ENCODE measurements at places on chromosomes 1 and 21.

DNA sequence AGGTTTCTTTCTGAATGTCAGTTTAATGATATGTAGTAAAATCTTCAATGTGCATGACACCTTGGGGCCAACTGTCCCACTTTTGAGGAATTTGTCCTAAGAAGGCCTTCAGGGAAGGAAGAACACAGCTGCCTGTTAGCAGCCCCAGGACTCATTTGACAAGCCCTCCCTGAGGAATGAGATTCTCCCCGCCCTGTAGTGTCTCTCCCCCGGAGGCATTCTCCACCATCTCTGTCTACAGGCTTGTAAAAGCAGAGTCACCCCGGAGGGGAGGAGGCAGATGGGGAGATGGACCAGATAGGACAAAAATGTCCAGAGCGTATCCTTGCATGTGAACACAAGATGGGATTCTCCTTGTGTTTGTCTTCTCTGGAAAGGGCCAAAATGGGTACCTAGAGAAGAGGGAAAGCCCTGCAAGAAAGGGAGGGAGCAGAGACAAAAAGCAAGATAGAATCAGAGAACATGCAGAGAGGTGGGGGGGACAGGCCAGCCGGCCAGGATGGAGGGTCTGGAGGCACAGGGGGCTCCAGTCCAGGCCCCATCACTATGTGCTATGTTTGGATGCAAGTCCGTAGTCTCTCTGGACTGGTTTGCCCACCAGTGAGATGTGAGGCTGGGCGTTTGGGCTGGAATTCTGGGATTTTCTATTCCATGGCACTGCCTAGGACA lies 12.0 kb upstream of the WNT3A start:
- H3K4me3 ChIP-seq = no peak overlapping the region
- H3K27me3 ChIP-seq = peaks cover 11% of the 10 kb centered on the region
- no peaks in the 10 kb centered on the region for H3K36me3 ChIP-seq
- no peaks in the 10 kb centered on the region for H3K4me1 ChIP-seq
- no peak overlapping the region for H3K27ac ChIP-seq
- no peak for DNase-seq

DNA sequence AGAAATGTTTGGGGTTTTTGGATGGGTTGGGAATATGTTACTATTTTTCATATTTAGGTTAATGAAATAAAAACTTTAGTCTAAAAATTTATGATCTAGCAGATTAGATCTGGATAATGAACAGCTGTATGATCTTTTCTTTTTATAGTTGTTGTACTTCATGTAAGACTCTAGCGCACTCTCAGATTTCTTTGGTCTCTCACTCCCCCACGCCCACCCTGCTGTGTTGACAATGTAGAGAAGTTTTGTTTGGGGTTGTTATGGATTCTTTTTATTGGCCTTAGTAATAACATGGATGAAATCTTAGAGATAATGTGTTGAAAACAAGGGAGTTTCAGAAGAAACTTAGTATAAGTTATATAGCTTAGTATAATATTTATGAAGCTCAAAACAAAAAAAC lies 5.5 kb downstream of the KLF18 start:
- no peak overlapping the region for H3K27ac ChIP-seq
- no peak for DNase-seq
- H3K36me3 ChIP-seq = no peaks in the 10 kb centered on the region
- no peaks in the 10 kb centered on the region for H3K4me1 ChIP-seq

GRCh38 chr1:238826891-238827290 lies 559.5 kb upstream of the CHRM3 start:
- H3K27me3 ChIP-seq = no peaks in the 10 kb centered on the region
- H3K4me3 ChIP-seq = no peak overlapping the region
- DNase-seq = peak; percentile 58
- H3K27ac ChIP-seq = no peak overlapping the region
- no peaks in the 10 kb centered on the region for H3K4me1 ChIP-seq

GRCh38 chr1:11158720-11159321 lies 30.3 kb upstream of the ANGPTL7 start:
- H3K4me1 ChIP-seq = peaks cover 24% of the 10 kb centered on the region
- no peaks in the 10 kb centered on the region for H3K27me3 ChIP-seq
- peak; percentile 79 for DNase-seq
- peak overlapping the region; percentile 88 for H3K27ac ChIP-seq
- no peak overlapping the region for H3K4me3 ChIP-seq
- H3K36me3 ChIP-seq = peaks cover 21% of the 10 kb centered on the region

- no peak within 1 kb of the TSS for H3K4me3 ChIP-seq
- peaks cover 55% of the 10 kb centered on the region for H3K4me1 ChIP-seq
- peaks cover 26% of the 10 kb centered on the region for H3K27me3 ChIP-seq
- no peak for DNase-seq
- no peak within 1 kb of the TSS for H3K27ac ChIP-seq
These were observed at the start of gene CLCNKA for GRCh38 chr1:16021681-16022080. Gene CLCNKA, plus strand, starts transcription at chr1:16022036. Its CDS starts 584 bp downstream, at chr1:16022620.

DNA sequence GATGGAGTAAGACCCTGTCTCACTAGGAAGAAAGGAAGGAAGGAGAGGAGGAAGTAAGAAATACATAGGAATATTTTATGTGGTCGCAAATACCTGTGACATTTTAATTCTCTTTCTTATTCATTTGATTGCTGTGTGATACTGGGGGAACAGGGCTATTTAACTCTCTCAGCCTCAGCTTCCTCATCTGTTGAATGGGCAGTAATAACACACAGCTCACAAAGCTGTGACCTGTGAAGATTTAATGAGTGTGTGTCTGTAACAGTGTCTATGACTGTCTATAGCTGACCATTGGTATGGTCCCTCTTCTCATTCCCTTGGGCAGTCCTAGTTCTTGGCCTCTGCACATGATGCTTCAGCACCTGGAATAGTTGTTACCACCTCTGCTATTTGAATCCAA lies 13.6 kb upstream of the GPR161 start:
- H3K4me3 ChIP-seq = no peak overlapping the region
- no peaks in the 10 kb centered on the region for H3K27me3 ChIP-seq
- no peaks in the 10 kb centered on the region for H3K4me1 ChIP-seq
- no peak for DNase-seq

DNA sequence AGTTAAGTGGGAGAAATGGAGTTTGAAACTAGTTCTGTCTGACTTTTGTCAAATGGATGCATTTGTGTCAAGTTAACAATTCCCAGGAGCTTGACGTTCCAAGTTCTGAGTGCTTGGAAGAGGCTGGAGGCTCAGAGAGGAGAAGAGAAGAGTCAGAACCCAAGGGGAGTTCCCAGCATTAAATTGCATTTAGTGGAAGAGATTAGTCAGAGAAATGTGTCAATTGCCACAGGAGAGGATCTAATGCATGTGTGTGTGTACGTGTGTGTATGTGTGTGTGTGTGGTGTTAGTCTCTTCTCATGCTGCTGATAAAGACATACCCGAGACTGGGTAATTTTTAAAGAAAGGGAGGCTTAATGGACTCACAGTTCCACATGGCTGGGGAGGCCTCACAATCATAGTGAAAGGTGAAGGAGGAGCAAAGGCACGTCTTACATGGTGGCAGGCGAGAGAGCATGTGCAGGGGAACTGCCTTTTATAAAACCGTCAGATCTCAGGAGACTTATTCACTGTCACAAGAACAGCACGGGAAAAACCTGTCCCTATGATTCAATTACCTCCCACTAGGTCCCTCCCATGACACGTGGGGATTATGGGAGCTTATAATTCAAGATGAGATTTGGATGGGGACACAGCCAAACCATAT lies 101.5 kb upstream of the TMEM51 start:
- no peaks in the 10 kb centered on the region for H3K4me1 ChIP-seq
- no peak overlapping the region for H3K4me3 ChIP-seq
- H3K27me3 ChIP-seq = no peaks in the 10 kb centered on the region
- peaks cover 24% of the 10 kb centered on the region for H3K36me3 ChIP-seq

- peaks cover 4% of the 10 kb centered on the region for H3K4me1 ChIP-seq
- H3K36me3 ChIP-seq = peaks cover 77% of the 10 kb centered on the region
- H3K27ac ChIP-seq = no peak overlapping the region
These were observed 21.3 kb downstream of the LSS start for GRCh38 chr21:46207006-46207919.

GRCh38 chr1:229344937-229345684 lies 2.3 kb upstream of the CCSAP start:
- H3K27ac ChIP-seq = no peak overlapping the region
- H3K4me1 ChIP-seq = peaks cover 11% of the 10 kb centered on the region
- no peak for DNase-seq
- no peak overlapping the region for H3K4me3 ChIP-seq

DNA sequence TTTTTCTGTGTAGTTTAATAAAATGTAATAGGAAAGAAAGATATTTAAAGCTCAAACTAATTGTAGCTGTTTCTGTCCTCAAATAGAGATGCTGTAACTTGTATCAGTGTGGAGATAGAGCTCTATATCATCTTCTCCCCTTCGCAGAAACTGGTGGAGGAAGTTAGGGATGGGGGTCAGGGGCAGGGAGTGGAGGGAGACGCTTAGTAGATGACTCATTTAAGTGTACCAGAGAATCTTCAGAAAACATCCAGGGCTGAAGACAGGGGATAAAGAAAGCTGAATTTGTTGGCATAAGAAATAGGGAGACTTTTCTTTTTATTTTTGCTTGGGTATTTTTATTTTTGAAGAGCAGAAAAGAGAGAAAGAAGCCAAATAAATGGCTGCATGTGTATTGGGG lies 282.6 kb upstream of the DPYD start:
- no peak overlapping the region for H3K4me3 ChIP-seq
- H3K4me1 ChIP-seq = no peaks in the 10 kb centered on the region
- H3K27ac ChIP-seq = no peak overlapping the region
